HFF-Myc (cell line): ENCODE measurements at places on chromosomes 7 and 10.
A peak's percentile ranks its signal among the peaks of the same experiment; 100 is the strongest.

DNA sequence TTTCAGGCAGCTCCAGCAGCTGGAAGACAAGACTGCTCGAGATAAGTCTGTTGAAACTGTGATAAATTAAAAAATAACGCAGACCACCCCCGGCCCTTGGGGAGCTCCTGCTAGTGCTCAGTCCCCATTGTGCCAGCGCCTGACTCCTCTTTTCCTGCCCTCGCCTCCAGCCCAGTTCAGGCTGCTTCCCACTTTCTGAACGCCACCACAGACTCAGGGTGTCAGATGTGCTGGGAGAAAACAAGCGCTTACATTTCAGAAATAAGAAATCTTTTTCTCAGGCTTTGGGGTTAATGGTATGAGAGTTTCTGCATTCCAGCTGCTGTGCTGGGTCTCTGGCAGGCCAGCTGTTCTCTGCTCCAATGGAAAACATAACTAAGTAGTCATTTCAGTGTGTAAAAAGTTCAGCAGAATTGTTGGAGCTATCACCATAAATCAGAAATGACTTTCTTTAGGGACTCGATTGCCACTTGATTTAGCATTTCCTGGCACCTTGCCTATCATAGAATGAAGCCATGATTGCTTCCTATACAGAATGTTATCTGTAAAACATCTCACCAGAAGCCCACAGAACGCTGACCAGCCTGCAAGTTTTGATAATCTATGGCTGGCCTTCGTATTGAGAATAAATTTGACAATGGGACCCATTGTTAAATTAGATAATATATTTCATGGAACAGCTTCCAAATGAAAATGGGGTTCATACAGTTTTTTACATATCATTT lies 257.0 kb upstream of the ZNF32 start:
- no peak for DNase-seq

- DNase-seq = no peak
These were observed 27.8 kb downstream of the ADCY1 start for GRCh38 chr7:45601816-45602540.

GRCh38 chr10:119007211-119007574 lies 22.3 kb upstream of the NANOS1 start:
- no peak for DNase-seq

- DNase-seq = no peak
These were observed 22.8 kb upstream of the ADAMTS14 start for GRCh38 chr10:70649526-70649925.

GRCh38 chr7:46321556-46322205 lies 400.6 kb upstream of the IGFBP3 start:
- DNase-seq = peak; percentile 26

- no peak for DNase-seq
These were observed 102.4 kb downstream of the SMURF1 start for GRCh38 chr7:99041526-99041925.

- DNase-seq = no peak
These were observed 176.6 kb upstream of the SP4 start for GRCh38 chr7:21251151-21251800.

DNA sequence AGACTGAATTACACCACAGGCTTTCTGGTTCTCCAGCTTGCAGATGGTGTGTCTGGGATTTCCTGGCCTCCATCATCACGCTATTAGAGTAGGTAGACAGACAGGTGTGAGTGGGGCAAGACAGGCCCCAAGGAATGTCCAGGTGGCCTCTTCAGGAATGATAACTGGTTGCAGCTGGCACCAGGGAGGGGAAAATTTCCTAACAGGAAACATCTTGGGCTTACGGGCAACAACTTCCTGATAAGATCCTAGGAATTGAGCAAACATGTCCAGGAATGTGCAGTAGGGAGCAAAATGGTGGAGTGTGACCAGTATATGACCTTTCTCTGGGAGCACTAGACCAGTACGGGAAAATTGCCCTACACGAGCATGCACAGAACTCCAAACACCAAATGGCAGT lies 11.3 kb downstream of the XRCC2 start:
- no peak for DNase-seq

DNA sequence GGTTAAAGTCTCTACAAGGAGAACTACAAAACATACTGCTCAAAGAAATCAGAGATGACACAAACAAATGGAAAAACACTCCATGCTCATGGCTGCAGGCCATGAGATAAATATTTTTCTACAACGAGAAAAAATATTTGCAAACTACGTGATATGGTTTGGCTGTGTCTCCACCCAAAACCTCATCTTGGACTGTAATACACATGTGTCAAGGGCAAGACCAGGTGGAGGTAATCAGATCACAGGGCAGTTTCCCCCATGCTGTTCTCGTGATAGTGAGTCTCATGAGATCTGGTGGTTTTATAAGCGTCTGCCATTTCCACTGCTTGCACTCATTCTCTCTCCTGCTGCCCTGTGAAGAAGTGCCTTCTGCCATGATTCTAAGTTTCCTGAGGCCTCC lies 57.8 kb downstream of the COA1 start:
- DNase-seq = no peak

DNA sequence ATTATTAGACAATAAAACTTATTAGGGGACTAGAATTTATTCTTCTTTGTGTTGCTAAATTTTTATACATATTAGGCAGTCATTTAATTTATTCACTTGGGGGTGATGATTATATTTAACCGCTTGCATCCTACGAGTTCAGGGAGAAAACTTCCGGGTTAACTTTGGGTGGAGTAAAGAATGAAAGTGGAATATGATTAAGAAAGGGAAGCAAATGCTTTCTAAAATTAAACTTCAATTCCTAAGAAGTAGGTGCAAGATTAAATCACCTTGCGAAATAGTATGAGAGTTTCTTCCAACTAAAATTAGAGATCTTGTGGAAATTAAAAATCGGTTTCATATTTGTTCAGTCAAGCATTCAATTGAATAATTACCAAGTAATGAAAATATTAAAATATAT lies 33.5 kb downstream of the MRC1 start:
- DNase-seq = no peak

- DNase-seq = no peak
These were observed 46.0 kb downstream of the ATAD1 start for GRCh38 chr10:87771871-87772500.

GRCh38 chr7:45703911-45704682 lies 129.9 kb downstream of the ADCY1 start:
- DNase-seq = no peak
